ENCODE measurements at places on chromosomes 11 and 22.

- DNase-seq, result no peak
Observed at GRCh38 chr11:74470526-74470925, 3.2 kb upstream of the KCNE3 start.

DNA sequence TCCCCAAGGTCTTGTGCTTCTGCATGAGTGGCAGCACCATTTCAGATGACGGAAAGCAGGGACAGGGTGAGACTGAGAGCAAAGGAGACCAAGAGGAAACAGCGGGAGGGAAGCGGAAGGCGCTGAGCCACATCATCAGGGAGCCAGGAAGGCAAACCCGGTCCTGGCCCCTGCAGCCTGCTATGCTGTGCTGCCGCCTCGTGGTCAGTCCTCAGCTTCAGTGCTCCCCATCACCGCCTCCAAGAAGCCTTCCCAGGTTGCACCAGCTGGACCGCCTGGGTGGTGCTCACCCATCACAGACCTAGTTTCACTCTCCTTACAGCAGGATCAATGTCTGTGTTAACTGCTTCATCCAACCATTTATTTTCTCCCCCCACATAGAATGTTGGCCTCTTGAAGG is 73.0 kb upstream of the PHF21B start:
- no peak for DNase-seq

DNA sequence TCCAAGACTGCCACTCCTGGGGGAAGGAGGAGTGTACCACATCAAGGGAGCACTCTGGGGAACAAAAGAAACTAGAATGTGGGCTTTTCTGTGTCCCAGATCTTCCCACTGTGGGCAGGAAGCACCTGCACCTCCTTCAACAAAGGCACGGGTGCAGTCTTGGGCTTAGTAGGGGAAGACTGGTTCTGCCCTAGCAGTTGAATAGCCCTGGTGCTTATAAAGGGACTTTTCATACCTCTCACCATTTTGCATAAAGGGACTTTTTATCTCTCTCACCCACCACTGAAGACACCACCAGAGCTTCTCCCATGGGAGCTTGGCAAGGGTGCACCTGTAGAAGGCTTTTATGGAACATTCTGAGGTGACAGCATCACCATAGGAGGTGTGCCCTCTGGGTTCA is 65.8 kb upstream of the MS4A8 start:
- DNase-seq, result no peak

GRCh38 chr11:67113231-67113721 is 5.8 kb upstream of the KDM2A start:
- DNase-seq, result no peak

GRCh38 chr11:13384908-13385640 is 77.9 kb downstream of the BTBD10 start:
- DNase-seq, result peak; percentile 0

DNA sequence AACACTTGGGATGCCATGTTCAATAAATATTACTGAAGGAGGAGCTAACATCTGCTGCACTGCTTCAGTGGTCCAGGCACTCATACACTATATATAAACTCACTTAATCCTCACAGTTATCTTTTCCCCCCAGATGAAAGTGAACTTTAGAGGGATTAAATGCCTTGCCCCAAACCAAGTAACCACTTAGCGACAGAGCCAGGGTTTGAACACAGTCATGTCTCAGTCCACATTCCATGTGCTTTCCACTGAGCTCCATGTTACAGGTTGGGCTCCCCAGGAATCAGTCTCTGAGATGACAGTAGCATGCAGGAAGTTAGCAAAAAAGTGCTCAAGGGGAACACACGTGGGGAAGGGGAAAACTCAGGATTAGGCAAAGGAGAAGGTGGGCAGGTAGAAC is 59.3 kb downstream of the ENDOD1 start:
- no peak for DNase-seq
